GM23338 (cell line): ENCODE measurements at places on chromosomes 1 and 21. TPM values are rescaled to one million over a fixed set of nuclear protein-coding genes. Genes with fewer than 3 reads are reported as not detected.

GRCh38 chr1:47396671-47397196 is 19.4 kb upstream of the FOXE3 start:
- no peak overlapping the region for H3K4me3 ChIP-seq
- DNase-seq = no peak
- no peak overlapping the region for H3K27ac ChIP-seq
- H3K27me3 ChIP-seq = no peaks in the 10 kb centered on the region

DNA sequence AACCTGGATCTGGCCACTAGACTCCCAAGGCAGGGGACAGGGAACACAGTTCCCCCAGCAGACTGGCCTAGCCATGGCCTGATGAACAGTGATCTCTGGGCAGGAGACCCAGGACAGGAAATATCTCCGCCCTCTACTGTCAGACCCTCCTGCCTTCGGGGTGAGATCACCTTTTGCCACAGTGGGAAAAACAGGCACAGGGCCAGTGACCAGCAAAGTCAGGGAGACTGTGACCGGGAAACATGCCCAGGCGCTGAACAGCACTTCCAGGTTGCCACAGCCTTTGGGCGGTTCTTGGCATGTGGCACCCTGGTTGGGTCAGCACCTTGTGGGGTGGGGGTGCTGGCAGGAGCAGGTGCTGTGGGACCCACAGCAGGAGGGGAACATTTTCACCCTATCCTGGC is 8.9 kb upstream of the ZNF669 start:
- peaks cover 45% of the 10 kb centered on the region for H3K27me3 ChIP-seq
- no peaks in the 10 kb centered on the region for H3K36me3 ChIP-seq
- H3K27ac ChIP-seq = no peak overlapping the region
- peaks cover 3% of the 10 kb centered on the region for H3K4me1 ChIP-seq

GRCh38 chr1:149927056-149927562 is 494 bp downstream of the SF3B4 start:
- peaks cover 40% of the 10 kb centered on the region for H3K36me3 ChIP-seq
- H3K27me3 ChIP-seq = no peaks in the 10 kb centered on the region
- peak overlapping the region; percentile 100 for H3K27ac ChIP-seq
- DNase-seq = no peak

GRCh38 chr1:214372092-214372491 is 91.1 kb downstream of the SMYD2 start:
- no peak overlapping the region; the same call in 1 of the 2 replicates for H3K27ac ChIP-seq
- no peaks in the 10 kb centered on the region for H3K27me3 ChIP-seq
- no peak overlapping the region for H3K4me3 ChIP-seq
- no peak for DNase-seq
- H3K4me1 ChIP-seq = no peaks in the 10 kb centered on the region; the same call in 1 of the 2 replicates

DNA sequence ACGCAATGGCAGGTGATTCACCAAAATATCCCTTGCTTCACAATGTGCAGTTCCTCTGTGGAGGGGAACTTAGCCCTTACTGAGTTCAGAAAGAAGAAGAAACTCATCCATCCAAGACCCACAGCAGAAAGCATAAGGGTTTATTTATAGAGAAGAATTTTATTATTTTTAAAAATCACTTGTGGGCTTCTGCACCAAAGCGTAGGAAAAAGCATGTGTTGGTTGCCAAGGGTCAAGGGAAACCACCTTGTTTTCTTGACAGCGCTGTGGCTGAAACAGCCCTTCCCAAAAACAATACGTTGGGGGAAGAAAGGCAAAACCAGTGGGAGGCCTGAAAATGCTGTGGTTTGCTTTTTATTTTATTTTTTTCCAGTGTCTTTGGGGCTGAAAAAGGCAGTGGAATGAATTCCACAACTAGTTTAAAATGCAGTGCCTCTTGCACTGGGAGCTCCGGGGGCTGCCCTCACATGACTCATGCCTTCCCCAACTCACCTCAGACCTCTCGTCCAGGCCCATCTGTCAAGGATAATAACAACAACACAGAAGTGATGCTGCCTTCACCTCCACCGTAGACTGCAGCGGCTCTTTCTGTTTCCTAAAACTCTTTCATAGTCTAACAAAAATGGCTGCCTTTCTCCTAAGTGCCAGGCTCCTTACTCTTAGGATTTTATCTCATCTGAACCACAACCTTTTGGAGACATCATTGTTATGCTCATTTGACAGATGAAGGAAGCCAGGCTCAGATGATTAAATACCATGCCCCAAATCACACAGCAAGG is 224.2 kb upstream of the JUN start:
- H3K4me3 ChIP-seq = no peak overlapping the region
- no peak overlapping the region for H3K27ac ChIP-seq
- H3K27me3 ChIP-seq = no peaks in the 10 kb centered on the region
- H3K36me3 ChIP-seq = no peaks in the 10 kb centered on the region

GRCh38 chr1:155166051-155166470 is 7.0 kb downstream of the KRTCAP2 start:
- no peak overlapping the region for H3K27ac ChIP-seq
- no peaks in the 10 kb centered on the region for H3K27me3 ChIP-seq
- peaks cover 16% of the 10 kb centered on the region; the same call in 1 of the 2 replicates for H3K4me1 ChIP-seq
- DNase-seq = peak; percentile 62

DNA sequence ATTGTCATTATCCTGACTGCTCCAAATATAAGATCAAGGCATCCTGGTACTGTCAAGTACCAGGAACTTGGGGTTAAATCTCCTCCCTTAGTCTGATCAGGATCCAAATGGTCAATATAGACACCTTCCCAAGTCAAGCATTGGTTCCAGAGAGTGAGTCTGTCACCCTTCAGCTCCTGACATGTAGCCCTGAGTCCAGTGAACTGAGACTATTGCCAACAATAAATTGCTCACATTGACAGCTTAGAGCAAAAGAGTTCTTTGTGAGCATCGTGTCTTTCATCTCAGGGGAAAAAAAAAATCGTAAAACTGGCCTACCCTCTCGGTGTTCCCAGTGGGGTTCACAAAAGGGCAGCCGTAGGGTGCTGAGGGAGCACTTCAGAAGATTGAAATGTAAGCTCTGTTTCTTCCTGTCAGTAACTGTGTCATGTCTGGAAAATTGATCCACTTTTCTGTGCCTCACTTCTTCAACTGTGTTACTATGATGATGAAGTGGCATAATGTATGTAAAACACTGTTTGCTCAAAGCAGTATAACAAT is 228.5 kb downstream of the KCNH1 start:
- H3K4me3 ChIP-seq = no peak overlapping the region
- H3K4me1 ChIP-seq = no peaks in the 10 kb centered on the region
- no peaks in the 10 kb centered on the region for H3K27me3 ChIP-seq
- no peaks in the 10 kb centered on the region for H3K36me3 ChIP-seq

Gene BSDC1
- polyA plus RNA-seq = 22.7 and 24.9 TPM in 2 replicates

Gene AADACL3
- 0.30 and 0.47 TPM in 2 replicates for polyA plus RNA-seq

Gene NUAK2
- 7.7 and 7.8 TPM in 2 replicates for polyA plus RNA-seq

Gene LCE3D
- polyA plus RNA-seq = 0.52 TPM in 1 of 2 replicates, not detected in the other
